ENCODE measurements at places on chromosomes 3 and 15. TPM values are rescaled to one million over a fixed set of nuclear protein-coding genes. Genes with fewer than 3 reads are reported as not detected.

Gene HTR3E
- not detected for total RNA-seq

DNA sequence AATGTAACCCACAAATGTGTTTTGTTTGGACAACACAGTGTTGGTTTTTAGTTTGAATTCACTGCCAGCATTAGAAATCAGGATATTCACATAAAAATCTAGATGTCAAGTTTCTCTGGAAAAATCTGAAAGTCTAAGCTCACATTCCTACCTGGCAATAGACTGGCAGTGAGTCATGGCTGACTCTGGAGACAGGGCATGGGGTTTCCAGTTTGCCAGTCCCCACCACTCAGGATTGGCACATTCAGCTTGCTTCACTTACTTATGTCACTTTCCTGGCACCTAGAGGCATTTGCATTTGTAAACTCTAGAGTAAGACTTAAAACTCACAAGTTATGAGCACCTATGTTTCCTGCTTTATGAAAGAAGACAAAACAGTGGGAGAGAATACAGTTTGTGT is 19.1 kb upstream of the SEC61A1 start:
- no peak for DNase-seq

DNA sequence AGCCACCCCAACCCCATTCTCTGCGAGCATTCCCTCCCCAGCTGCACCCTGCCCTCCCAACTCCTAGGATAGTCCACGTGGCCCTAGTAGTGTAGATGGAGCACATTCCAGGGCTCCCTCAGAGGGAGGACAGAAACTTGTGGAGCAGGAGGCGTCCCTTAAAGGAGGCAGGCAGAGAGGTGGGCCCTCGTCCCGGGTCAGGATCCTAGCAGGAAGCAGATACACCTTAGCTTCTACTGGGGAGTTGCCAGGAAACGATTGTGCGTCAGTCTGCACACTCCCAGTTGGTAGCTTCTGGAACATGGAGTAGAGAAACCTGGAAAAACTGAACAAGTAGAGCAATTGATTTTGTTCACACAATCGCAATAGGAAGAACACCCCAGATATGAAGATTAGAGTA is 43.9 kb upstream of the KLHL25 start:
- DNase-seq = no peak

DNA sequence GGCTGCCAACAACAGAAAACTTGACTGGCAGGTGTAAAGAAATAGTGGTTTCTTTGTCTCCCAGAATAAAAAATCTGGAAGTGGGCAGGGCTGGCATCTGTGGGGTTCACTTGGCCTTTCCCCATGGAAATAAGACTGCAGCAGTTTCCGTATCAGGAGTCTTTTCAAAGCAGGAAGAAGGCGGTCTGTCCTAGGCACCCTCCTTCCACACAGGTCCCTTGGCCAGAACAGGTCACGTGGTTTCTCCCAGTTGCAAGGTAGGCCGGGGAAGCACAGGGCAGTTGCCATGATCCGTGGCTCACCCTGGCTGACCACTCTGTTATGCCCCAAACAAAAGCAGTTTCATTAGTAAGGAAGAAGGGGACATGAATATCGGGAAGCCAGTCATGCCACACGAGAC is 45.4 kb downstream of the ZDHHC19 start:
- DNase-seq = no peak

DNA sequence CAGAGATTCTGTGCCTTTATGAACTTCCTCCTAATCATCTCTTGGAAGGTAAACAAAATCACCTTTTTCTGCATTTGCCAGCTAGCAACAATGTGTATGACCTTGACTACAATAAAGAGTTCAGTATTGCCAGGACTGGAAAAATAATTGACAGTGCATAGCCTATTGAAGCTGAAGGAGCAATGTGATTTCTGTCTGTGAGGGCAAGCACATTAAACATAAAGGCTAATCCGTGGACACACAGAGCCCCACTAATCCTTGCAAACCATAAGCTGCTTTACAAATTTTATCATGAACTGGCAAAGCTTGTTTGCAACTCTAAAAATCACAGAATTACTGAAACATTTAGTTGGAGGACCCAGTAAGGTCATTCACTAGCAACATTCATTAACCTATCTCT is 563.8 kb downstream of the PYDC2 start:
- DNase-seq = no peak

DNA sequence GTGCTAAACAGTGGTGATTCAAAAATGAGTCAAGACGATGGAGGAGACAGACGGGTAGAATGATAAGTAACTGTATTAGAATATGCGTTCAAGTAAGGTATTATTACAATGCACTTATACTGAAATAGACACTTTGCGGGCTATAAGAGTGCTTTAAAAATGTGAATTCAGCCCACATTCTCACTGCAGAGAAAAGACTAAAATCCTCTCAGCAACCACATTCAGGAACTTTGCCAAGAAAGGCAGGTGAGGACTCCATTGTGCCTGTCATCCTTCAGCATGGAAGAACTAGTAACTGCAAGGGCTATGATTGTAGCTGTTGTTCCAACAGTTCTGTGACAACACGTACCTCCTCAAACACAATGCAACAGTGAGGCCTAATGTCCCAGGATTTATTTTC is 272.0 kb downstream of the RORA start:
- DNase-seq = no peak

All from activated naive CD4-positive, alpha-beta T cell treated with anti-CD3 and anti-CD28 coated beads for 36 hours (primary cell).